NCI-H2171 treated with DMSO at 0.1 percent for 48 hours (cell line): ENCODE measurements at places on chromosomes 6 and 20.

- DNase-seq: no peak
These were observed 16.4 kb downstream of the PIGT start for GRCh38 chr20:45432294-45432693.

- DNase-seq: no peak
These were observed 20.1 kb downstream of the APCDD1L start for GRCh38 chr20:58494923-58495622.

- no peak for DNase-seq
These were observed 346.8 kb upstream of the ARID1B start for GRCh38 chr6:156430386-156430785.

DNA sequence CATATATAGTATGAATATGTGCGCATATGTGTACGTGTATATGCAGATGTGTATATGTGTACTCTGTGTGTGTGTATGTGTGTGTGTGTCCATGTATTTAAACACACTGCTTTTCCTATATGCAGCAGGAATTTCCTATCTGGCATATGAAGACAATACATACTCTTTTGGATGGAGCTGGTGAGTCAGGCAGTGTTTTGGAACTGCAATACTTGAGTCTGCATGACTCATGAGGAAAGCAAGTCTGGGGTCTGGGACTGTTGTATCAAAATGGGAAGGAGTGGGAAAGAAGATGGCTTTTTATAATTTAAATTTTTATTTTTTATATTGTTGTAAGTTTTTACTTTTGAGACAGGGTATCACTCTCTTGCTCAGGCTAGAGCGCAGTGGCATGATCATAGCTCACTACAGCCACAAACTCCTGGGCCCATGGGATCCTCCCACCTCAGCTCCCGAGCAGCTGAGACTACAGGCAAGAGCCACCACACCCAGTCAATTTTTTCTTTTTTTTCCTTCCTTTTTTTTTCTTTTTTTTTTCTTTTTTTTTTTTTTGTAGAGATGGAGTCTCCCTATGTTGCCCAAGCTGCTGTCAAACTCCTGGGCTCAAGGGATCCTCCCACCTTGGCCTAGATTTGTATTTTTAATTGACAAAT is 72.2 kb downstream of the ATXN1 start:
- DNase-seq: no peak

DNA sequence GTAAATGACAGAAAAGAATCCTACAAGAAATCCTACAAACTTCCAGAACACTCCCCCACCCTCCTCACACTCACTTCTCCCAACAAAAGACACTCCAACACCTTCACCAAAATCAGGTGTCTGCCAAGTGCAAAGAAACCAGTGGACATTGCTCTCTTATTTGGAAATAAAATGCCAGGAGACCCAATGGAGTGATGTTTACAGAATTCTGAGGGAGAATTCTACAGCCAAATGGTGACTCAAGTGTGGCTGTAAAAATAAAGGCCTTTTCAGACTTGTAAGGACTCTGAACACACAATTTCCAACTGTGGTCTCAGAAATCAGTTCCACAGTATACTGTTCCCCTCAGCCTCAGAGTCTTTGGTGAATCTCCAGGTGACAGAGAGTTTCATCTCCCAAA is 109.6 kb upstream of the CARMIL1 start:
- DNase-seq: no peak

DNA sequence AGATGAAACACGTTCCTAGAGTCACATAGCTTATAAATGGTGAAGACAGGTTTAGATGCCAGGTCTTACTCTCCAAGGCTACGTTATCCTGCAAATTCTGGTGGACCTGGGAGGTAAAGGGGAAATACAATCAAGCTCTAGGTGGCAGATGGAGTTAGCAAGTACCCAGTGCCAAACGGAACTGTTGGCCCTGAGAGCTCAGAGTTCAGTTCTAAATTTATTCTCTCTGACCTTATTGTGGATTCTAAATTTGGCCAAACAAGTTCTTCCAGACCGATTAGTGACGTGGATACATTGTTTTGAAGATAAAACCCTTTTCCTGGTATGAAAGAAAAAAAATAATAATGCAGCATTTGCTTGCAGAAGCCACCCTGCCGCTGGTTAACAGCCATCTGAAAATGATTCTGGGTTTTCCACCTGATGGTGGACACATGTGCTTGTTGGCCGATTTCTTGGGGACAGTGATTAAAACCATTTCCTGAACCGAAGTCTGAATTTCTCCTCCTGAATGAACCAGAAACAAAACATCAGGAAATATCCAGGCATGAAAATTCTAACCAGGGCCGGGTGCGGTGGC is 32.5 kb downstream of the RIPOR3 start:
- DNase-seq: no peak

GRCh38 chr20:57364451-57364850 is 13.4 kb downstream of the RAE1 start:
- no peak for DNase-seq

- no peak for DNase-seq
These were observed 87.7 kb upstream of the MAFB start for GRCh38 chr20:40776466-40777457.

DNA sequence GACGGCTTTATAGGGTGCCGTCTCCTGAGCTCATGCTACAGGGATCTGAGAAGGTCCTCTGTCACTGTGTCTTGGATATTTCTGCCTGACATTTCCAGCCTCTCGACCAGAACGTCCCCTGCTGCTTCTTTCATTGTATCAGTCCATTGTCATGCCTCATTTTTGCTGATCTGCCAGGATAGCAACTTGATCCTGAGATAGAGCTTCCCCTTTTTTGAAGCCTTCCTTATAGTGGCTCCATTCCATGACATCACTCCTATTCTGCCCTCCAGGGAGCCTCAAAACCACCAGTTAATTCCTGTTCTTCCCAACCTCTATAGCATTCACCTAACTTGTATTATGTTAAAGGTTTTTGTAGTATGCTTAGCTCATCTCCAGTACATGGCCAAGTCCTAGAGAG is 431.8 kb upstream of the NOX3 start:
- DNase-seq: no peak

DNA sequence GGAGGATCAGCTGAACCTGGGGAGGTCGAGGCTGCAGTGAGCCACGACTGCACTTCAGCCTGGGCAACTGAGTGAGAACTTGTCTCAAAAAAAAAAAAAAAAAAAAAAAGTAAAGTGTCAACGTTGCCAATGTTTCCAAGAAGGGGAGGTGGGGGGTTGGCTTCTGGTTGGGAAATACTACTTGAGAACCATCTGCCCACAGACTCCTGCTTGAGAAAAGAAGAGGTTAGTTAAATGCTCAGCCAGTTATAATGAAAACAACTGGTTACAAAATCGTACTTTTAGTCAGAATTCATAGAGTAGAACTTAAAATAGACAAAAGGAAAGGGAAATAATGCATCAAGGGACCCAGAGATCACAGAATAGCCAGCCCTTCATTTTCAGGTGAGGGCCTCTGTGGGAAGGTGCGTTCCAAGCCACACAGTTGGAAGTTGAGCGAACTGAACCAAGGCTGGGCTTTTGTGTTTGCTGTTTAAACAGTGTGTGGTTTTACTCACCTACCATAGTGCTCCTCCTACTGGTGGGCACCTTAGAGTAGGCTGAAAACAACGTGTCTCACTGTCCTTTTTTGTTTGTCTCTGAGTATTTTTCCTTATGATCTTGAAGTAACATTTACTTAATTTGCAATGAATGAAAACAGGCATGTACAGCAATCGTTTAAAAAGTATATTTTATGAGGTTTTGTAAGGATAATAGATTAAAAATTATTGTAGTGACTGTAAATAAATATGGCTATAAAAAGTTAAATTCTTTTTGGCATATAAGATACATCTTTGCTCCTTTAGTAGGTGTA is 200.7 kb downstream of the BCAS1 start:
- peak; percentile 97 for DNase-seq

DNA sequence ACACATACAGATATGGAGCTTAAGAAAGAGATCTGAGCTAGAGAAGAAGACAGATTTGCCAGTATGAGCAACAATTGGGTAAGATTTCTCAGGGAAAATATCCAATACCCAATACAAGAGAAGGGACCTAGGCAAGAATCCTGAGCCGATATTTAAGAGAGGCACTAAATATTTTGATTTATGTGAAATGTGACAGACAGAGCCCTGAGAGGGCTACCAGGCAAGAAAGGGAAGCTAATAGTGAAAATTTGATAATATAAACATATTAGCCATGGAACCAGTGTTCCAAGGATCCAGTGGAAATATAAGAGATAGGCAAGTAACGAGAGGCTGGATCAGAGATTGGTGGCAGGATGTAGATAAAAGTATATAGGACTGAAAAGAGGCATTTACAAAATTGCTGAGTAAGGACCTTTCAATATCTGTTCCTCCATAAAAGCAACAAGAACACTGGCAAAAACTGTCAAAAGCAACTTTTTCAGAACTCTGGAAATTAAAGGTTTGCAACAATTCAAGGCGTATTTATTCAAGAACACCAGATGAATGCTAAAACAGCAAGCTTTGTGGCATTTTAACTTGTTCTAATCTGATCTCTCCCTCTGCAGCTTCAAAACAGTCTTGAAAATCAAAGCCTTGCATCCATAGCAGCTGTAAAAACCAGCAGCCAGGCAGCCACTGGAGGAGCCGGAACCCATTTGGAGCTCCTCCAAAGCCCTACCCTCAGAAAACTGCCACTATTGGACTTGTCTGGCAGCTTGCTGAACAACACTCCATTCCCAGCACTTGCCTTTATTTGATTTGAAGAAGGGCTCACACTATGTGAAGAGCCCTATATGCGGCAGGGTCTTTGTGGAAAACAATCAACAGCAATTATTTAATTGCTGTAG is 58.8 kb downstream of the REV3L start:
- peak; percentile 10 for DNase-seq

DNA sequence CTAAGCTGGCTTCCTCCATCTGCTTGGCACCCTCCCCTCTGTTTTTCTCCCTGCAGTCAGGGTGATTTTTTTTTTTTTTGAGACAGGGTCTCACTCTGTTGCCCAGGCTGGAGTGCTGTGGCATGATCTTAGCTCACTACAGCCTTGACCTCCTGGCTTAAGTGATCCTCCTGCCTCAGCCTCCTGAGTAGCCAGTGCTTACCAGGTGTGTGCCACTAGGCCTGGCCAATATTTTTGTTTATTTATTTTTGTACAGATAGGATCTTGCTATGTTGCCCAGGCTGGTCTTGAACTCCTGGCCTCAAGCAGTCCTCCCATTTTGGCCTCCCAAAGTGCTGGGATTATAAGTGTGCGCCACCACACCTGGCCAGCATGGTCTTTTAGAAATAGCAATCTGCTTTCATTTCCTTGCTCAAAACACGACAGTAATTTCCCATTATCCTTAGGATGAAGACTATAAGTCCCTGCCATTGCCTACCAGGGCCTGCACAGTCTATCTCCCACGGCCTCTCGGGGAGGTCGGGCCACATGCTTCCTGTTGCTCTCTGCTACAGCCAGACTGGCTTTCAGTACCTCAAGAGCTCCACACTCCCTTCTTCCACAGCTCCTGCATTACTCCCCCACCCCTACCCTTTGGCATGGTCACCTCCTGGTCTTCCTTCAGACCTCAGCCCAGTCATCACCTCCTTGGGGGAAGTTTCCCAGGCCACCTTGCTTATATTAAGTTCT is 11.1 kb upstream of the CD164 start:
- no peak for DNase-seq

DNA sequence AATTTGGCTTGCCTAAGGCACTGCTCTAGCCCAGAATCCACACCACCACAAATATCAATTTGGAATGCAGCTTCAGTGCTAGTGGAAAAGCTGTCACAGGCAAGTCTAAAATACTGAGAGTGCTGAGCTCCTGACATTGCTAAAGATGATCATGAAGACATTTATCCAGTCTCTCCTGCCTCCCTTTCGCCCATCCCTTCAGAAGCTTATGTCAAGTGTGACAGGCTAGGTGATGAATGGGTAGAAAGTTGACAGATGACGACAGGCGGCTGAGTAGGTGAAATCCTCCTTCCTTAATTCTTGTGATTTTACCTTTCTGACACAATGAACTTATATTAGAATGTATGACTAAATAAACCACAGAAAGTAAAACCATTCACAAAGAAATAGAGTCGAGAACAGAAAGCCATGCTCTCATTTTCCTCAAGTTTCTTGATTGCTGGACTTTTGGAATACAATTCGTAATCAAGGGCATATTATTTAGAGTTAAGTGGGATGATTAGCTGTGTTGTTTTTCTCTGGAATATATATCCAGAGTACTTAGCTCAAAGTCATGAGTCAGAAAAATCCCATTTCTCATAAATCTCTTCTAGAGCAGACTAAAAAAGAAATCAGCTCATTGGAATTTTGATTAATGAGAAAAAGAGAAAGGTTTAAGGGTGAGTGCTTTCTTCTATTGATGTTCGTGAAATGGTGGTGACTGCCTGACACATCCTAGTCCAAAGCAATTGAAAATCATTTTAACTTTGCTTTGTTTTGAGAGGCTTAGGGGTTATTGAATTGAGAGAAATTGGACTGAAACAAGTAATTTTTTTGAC is 1228.2 kb upstream of the CITED2 start:
- DNase-seq: no peak

GRCh38 chr20:17640146-17640874 is 41.7 kb downstream of the RRBP1 start:
- DNase-seq: no peak

DNA sequence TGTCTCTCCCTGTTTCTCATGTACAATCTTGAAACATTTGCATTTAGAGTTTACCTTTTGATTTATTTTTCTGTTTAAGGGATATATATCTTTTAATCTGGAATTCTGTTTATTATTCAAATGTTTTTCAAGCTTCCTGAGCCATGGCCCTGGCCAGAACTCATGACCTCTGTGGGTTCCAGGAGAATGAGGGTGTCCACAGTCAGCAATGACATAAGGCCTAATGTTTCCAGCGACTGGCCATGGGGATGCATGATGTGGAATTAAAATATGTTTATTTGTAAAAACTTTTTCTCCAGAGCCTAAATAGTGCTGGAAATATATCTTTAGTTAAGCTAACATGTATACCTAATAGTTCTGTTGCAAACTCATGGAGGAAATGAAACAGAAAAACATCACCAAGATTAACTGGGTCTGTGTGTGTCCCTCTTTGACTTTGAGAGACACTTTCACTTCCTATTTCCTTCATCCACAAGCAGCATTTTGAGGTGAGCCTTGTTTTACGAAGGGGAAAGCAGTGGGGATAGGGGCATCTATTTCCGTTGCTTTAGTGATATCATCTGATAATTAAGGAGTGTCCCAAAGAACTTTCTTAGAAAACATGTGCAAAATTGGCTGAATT is 87.6 kb downstream of the SMOC2 start:
- DNase-seq: no peak

DNA sequence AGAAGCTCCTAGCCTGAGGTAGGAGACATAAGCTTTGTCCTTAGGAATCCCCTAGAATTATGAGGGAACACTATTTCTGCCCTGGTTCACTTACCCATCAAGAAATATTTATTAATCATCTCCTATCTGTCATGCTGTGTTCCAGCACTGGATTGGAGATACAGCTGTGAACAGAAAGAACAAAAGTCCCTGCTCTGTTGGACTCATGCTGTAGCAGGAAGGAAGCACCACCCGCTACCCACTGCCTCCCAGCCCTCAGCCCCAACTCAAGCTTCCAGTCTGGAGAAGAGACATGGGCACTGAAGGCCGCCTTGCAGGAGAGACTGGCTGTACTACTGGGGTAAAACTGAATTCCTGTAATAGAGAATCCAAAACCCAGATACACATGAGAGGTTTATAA is 78.0 kb downstream of the MDGA1 start:
- DNase-seq: no peak

GRCh38 chr6:124040655-124041054 is 237.0 kb downstream of the NKAIN2 start:
- no peak for DNase-seq

- peak; percentile 96 for DNase-seq
These were observed 422.9 kb upstream of the PLCB4 start for GRCh38 chr20:8646033-8646441.

- DNase-seq: no peak
These were observed 45.6 kb downstream of the NFATC2 start for GRCh38 chr20:51496964-51497363.

- DNase-seq: no peak
These were observed 1.3 kb upstream of the RING1 start for GRCh38 chr6:33206864-33207551.
